Inflammatory macrophage (primary cell): ENCODE measurements at places on chromosomes 1 and 21.

- DNase-seq: no peak
Measured at GRCh38 chr1:231836227-231836893, 209.8 kb downstream of the DISC1 start.

- no peak for DNase-seq
Measured at GRCh38 chr1:168141871-168142385, 5.2 kb upstream of the GPR161 start.

DNA sequence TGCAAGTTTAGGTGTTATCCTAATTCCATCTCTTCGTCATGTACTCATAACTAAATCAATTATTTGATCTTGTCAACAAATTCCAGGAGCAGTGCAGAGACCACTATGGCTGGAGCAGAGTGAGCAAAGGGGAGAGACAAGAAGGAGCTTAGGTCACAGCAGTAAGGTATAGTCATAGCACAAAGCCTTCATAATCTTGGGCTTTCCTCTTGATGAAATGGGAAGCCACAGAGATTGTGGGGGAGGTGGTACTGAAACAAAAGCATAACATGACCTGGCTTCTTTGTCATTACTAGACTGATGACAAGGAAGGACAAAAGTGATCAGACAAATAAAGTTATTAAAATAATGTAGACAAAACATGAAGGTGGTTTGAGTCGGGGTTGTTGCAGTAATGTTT is 60.1 kb upstream of the PTGS2 start:
- peak; percentile 28 for DNase-seq

DNA sequence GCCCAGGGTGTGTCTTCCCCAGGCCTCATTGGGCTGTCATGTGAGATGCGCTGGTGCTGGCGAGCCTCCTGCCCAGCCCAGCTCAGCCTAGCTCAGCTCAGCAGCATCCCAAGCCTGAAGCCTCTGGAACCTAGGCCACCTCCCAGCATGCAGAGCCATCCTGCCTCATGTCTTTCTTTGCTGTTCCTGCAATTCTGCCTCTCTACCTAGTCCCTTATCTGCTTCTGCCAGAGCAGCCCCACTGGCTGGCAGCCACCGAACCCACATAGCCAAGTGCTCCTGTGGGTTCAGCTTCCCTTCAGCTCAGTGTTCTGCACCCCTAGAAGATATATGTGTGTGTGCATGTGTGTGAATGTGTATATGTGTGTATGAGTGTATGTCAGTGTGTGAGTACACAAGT is 291.5 kb upstream of the VAMP3 start:
- no peak for DNase-seq

GRCh38 chr21:41713495-41714281 is 53.2 kb downstream of the RIPK4 start:
- no peak for DNase-seq
